ENCODE measurements at places on chromosomes 4 and X.

DNA sequence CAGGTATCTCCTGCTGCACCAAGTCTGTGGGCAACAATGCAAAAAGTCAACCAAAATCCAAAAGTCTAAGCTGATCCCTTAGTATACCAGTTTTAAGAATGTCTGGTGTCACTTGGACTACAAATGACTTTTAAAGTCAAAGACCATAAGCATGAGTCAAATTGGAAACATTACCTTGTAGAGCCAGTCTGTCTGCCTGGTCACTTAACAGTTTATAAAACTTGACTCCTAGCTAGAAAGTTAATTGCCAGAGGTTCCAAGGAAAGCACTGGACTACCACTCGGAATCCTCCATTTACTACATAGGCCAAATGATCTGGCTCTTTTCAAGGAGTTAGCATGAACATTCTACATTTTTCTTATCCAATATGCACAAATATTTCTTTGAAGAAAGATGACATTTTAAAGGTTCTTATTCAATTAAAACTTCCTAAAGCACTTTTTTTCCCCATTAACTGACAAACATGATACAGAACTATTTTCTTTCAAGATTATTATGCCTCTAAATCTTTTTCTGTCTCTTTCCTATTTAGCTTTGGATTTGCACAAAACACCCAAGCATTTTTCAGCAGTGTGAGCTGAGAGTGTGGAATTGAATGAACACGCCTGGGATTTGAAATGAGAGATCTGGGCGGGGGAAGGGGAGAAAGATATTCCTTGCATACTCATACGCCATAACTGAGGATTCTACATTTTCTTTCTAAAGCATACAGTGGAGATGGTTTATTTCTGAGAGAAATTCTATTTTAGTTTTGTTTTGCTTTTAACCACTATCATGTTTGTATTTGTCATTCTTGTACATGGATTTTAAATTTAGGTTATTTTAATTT lies 188.4 kb downstream of the SHROOM3 start:
- DNase-seq, result no peak

GRCh38 chr4:10201381-10202223 lies 85.0 kb upstream of the WDR1 start:
- no peak for DNase-seq

DNA sequence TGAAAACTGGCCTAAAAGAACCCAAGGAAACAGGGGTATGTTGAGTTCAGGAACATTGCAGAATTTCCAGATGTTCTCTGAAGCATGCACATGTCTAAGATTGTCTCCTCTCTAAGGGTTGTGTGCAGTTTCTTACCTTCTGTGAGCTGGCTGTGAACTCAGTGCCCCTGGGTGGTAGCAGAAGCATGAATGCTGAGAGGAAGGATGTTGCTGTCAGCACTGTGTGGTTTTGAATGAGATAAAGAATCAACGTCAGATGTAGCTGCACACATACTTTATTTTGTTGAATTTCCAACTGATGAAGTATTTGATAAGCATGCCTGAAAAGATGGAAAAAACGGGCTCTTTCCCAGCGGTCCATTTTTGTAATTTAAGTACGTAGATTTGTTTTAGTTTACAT lies 23.8 kb upstream of the CD38 start:
- no peak for DNase-seq

DNA sequence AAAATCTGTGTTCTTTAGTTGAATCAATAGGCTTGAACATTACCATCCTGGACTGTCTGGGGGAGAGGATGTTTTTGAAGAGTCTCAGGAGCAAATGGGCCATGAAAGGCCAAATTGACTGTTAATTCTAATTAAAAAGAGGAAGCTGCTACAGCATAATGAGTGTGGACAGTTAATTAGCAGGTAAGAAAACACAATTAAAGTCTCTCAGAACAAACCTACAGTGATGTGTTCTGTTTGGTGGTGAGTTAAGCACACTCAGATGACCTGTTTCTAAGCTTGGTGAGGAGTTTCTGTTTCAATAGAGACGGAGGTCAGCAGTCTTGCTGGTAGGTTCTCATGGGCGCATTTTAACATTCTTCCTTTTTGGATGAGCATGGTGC lies 68.1 kb downstream of the DRD5 start:
- DNase-seq, result no peak

- no peak for DNase-seq
Observed at GRCh38 chr4:183758061-183758757, 99.1 kb downstream of the TRAPPC11 start.

GRCh38 chr4:75831856-75832405 lies 70.3 kb downstream of the PPEF2 start:
- peak; percentile 37 for DNase-seq

GRCh38 chr4:158945529-158946108 lies 157.3 kb upstream of the RAPGEF2 start:
- DNase-seq, result no peak

DNA sequence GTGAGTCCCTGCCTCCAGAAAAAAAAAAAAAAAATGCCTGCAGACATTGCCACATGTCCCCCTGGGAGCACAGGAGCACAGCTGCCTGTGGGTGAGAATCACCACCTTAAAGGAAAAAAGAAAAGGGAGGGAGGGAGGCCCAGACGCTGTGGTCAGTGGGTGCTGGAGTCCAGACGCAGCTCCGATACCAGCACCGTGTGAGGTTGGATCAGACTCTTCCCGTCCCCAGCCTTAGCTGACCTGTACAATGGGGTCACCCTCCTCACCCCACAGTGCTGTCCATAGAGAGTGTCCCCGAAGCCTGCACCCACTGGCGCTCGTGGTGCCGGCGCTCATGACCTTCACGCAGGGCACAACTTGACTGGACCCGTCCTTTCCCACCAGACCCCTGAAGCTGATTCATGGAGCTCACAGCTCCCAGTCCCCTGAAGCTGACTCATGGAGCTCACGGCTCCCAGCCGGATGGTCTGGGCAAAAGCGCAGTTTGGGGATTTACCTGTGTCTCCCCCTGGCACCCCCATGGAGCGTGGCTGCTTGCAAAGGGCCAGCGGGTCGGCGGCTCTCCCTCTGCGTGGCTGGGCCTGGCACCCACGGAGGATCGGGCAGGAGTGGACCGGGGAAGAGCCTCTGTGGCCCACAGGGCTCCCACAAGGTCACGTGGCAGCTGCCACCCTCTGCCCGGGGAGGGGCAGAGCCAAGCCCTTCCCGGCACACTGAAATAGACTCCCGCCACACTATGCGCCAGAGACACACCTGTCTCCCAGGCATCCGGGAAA lies 31.4 kb downstream of the ABLIM2 start:
- DNase-seq, result no peak

DNA sequence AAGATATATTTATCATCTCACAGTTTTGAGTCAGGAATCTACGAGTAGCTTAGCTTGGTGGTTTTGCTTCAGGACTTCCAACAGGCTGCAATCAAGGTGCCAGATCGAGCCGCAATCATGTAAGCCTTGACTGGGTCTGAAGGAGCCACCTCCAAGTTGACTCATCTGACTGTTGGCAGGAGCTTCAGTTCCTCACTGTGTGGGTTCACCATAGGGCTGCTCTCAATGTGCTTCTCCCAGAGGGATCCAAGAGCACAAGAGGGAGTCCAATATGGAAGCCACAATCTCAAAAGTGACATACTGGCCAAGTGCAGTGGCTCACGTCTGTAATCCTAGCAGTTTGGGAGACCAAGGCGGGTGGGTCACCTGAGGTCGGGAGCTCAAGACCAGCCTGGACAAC lies 26.5 kb downstream of the DCHS2 start:
- DNase-seq, result no peak

DNA sequence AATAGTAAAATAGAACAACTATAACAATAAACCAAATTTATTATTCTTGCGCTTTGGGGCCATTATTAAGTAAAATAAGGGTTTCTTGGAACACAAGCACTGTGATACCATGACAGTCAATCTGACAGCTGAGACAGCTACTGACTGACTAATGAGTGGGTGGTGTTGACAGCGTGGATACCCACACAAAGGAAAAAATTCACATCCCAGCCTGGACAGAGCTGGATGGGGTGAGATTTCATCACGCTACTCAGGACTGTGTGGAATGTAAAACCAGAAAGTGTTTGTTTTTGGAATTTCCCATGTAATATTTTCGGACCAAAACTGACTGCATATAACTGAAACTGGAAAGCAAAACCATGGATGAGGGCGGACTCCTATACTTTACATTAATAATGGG lies 48.8 kb downstream of the IGFBP7 start:
- no peak for DNase-seq

GRCh38 chrX:23637187-23637586 lies 30.1 kb upstream of the PRDX4 start:
- DNase-seq, result no peak

- no peak for DNase-seq
Observed at GRCh38 chr4:14336656-14337055, 665.6 kb upstream of the CPEB2 start.

DNA sequence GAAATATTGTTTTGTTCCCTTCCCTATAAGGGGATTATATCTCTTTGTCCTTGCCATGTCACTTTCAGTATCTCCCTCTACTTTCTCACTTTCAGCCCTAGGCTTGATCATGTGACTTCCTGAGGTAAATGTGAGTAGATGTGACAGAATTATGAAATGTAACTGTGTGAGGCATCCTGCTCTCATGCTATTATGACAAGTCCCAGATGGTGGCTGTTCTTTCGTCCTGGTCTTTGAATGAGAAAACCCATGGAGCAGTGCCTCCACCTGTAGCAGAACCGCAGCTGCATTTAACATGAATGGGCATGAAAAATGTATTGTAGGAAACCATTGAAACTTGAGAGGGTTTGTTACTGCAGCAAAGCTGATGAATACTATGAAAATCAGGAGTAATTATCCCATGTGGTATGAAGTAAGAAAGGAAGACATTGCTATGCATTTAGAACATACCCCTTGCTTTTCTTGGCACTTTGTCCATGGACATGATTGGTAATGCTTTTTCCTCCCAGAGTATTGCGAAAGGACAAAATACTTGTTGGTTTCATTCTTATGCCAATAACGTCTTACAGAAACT lies 202.2 kb upstream of the GPRIN3 start:
- DNase-seq, result no peak

- no peak for DNase-seq
Observed at GRCh38 chr4:107299646-107300045, 263.5 kb upstream of the DKK2 start.

GRCh38 chrX:153435845-153436244 lies 10.0 kb downstream of the TREX2 start:
- DNase-seq, result no peak

- DNase-seq, result no peak
Observed at GRCh38 chrX:147832707-147833348, 78.9 kb upstream of the FMR1 start.

- DNase-seq, result no peak
Observed at GRCh38 chr4:80362578-80363181, 27.1 kb downstream of the CFAP299 start.

- DNase-seq, result peak; percentile 50
Observed at GRCh38 chrX:103376118-103376978, at the start of gene BEX3. Gene BEX3 (plus strand): TSS chrX:103376538. CDS start chrX:103377522, 984 bp downstream.

DNA sequence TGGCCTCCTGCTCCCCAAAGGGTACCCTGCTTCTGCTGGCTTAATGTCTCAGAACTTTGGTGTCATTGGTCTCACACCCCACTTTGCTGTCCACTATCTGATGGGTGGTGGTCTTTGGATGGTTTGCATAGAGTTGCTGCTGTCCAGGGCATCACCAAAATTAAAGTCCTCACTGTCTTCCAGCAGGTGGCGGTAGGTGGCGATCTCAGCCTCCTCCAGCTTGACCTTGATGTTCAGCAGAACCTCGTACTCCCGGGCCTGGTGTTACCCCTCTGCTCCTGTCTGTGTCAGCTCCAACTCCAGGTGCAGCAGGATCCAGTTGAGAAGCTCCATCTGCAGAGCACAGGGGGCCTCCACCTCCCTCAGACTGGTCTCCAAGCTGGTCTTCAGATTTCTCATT lies 1169.5 kb upstream of the PABPC4L start:
- DNase-seq, result no peak

DNA sequence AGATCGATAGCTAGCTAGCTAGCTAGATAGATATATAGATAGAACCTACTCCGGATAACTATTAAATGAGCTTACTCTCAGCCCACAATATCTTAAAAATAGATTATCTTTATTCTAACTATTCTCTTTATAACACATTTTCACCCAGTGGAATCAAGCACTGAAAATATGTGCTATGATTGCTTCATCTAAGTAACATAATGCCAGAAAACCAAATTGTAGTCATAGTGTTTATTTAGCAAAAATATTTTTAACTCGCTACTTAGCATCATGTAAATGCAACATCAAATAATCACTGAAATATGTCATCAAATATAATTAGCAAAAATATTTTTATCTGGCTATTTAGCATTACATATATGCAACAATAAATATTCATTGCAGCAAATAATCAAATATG lies 1.5 kb downstream of the TMEM156 start:
- DNase-seq, result no peak

- no peak for DNase-seq
Observed at GRCh38 chrX:8841911-8842310, 40.7 kb upstream of the FAM9A start.

- DNase-seq, result no peak
Observed at GRCh38 chr4:38482696-38483095, 181.3 kb upstream of the KLF3 start.

DNA sequence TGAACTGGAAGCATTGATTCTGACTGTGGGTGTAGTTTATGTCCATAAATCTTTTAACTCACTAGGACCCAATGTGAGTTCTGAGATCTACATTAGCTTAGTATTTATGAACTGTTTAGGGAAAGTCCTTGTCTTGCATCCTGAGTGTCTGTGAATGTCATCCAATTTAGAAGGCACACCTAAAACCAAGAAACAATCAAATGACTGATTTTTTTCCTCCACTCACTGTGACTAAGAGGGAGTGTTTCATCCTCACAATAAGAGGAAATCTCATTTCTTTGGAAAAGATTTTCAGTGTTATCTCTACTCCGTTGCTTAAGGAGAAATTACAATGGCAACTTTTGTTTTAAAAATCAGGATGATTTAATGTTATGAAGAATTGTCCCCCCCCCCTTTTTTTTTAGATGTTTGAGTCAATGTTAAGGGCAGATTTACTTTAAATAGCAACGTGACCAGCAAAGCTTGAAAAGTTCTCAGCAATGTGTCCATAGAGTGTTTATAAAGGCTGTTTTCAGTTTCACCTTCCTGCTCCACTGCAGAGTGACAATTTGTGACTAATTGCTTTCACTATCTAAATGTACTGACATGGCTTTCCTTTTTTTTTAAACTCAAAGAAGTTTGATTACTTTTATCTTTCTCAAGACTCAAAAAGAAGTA lies 173.0 kb downstream of the SPCS3 start:
- DNase-seq, result no peak

Measured in left lung (tissue), 14 donors.